SHP77 treated with DMSO at 0.1 percent for 48 hours (cell line): ENCODE measurements at places on chromosomes 12 and 14.

DNA sequence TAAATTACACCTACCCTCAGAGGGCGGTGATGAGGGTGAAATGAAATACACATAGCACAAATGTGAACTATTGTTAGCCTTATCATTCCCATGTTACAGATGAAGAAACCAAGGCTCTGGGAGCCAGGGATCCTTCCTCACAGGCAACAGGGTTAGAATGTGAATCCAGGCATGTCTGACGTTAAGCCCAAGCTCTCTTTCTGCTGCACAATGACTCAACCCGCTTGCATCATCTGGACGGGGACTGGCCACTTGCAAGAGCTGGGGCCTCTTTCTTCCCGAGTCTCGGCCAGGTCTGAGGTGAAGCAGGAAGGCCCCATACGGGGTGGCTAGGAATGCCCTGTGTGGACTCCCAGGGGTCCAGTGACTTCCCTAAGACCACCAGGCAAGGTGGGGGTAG, 105.2 kb downstream of the RBM19 start:
- no peak for DNase-seq

DNA sequence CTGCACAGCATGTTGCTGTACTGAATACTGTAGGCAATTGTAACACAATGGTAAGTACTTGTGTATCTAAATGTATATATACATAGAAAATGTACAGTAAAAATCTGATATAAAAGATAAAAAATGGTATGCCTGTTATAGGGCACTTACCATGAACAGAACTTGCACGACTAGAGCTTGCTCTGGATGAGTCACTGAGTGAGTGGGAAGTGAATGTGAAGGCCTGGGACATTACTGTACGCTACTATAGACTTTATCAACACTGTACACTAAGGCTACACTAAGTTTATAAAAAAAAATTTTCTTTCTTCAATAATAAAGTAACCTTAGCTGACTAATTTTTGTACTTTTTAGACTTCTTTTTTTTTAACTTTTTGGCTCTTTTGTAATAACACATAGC, 24.2 kb upstream of the NEDD1 start:
- DNase-seq, result no peak

DNA sequence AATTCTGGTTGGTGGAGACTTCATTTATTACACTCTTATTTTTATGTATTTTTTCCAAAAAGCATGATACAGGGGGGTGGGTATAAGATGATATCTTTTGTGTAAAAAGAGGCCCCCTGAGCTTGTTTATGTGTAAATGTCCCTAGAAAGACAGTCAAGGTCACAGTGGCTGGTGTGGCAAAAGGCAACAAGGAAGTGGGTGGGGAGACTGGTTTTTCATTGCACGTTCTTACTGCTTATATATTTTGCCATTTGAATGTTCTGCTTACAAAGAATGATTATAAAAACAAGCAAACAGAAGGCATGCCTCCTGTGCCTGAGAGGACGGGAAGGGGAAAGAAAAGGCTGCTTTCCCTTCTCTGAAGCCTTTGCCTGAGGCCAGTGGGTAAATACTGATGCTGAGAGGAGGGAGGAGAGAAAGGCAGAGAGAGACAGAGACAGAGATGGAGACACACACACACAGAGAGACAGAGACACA, 24.1 kb upstream of the ADIPOR2 start:
- no peak for DNase-seq

- no peak for DNase-seq
These were observed 355.9 kb downstream of the TMTC2 start for GRCh38 chr12:83042441-83043200.

- no peak for DNase-seq
These were observed 2.7 kb downstream of the PCNX1 start for GRCh38 chr14:70909733-70910614.

DNA sequence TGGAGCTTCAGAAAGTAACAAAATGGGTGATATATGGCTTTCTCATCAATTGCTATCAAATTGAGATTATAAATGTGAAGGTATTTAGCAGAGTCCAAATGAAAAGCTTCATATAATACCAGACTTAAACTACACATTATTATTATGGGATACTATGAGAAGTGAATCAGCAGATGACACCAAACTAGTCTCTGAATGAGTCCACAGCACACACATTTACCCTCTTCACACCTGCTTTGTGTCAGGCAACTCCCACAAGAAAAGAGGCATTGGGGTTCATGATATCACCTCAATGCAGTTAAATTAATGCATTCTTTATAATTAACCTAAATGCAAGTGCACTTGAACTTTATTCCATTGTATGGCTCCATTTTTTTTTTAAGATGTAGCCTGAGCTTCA, 330.5 kb downstream of the BCL11B start:
- no peak for DNase-seq

DNA sequence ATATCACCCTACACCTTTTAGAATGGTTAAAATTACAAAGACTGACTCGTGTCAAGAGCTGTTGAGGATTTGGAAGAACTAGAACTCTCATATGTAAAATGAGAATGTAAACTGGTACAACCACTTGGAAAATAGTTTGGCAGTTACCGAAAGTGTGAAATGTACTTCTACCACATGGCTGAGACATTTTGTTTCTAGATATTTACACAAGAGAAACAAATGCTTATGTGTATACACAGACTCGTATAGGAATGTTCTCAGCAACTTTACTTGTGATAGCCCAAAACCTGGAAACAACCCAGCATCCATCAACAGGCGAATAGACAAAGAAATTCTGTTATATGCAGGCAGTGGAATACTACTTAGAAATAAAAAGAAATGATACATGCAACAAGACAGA, 103.0 kb downstream of the BRMS1L start:
- DNase-seq, result no peak

DNA sequence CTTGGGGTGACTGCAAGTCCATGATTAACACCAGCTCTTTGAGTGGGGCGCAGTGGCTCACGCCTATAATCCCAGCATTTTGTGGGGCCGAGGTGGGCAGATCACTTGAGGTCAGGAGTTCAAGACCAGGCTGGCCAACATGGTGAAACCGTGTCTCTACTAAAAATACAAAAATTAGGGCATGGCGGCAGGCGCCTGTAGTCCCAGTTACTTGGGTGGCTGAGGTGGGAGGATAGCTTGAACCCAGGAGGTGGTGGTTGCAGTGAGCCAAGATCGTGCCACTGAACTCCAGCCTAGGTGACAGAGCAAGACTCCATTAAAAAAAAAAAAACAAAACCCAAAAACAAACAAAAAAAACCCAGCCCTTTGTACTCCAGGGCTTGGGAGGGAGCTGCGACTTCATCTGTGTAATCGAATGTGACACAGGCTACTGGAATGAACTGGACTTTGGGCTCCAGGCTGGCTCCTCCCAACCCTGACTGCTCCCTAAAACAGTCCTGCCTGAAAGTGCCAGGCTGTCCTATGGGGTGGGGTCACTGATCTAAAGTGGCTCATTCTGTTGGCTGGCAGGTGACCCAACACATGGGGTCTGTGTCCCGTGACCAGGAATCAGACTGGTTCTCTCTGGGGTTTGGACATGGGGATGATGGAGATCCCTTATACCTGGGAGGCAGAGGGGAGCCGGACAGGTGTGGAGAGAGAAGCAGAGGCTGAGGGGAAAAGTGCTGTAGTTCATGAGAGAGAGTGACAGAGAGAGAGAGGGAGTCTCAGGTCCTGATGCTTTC, 9.3 kb upstream of the C12orf43 start:
- no peak for DNase-seq

GRCh38 chr12:110281549-110282299, 677 bp downstream of the ATP2A2 start:
- no peak for DNase-seq

DNA sequence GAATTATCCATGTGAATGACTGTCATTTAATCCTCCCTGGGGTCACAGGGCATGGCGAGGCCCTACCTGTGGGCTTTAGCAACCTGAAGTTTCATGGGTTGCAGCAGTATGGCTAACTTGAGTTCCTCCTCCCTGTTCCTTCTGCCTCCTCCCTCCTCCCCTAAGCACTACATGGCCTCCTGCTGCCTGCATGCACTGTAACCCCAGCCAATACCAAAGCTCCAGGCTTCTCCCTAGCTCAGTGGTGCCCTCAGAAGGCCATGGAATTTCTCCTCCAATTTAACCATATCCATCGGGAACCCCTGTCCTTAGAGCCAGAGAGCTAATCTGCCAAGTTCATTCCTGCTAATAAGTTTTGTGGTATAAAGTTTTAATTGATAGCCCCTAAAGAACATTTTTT, 95.1 kb downstream of the NT5DC3 start:
- DNase-seq, result no peak

GRCh38 chr12:65891987-65892481, 67.8 kb downstream of the HMGA2 start:
- DNase-seq, result no peak

GRCh38 chr12:104374806-104375205, 71.3 kb downstream of the EID3 start:
- no peak for DNase-seq

DNA sequence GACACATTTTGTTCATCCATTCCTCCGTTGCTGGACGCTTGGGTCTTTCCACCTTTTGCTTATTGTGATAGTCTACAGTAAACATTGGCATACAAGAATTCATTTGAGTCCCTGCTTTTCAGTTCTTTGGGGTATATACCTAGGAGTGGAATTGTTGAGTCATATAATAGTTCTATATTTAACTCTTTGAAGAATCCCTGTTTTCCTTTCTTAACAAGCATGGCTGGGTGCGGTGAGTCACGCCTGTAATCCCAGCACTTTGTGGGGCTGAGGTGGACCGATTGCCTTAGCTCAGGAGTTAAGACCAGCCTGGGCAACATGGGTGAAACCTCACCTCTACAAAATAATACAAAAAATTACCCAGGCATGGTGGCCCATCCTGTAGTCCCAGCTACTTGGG, 75.4 kb downstream of the CCDC92 start:
- DNase-seq, result no peak

DNA sequence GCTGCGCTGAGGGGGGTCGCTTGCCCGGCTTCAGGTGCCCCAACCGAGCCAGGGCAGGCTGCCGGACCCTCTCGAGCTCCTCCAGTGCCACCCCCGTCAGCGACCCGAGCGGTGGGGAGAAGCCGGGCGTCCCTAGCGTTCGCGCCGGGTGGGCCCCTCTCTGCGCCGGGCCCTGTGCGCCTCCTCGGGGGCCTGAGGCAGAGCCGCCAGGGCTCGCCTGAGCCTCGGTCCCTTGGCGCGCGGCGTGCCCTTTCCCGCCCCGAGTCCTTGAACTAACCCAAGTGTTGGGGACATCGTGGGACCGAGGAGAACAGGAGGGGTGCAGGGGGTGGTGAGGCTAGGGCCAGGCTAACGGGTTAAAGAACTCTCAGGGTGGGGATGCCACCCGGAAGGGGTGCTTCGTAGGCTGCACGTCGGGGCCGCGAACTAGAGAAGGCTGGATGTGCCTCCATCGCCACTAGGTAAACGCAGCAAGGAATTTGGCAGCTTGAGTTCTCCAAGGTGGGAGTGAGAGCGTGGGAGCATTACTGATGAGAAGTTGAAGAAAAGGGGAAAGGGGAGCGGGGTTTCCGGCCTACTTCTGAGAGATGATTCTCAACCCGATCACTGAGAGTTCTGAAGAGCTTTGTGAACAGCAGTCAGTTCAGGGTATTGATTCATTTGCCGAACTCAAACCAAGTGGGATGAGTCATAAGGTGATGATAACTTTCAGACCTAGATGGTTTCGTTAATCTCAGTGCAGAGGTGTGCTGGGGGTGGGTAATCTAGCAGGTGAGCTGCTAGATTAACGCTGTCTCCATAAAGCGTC, 618 bp downstream of the RNF34 start:
- no peak for DNase-seq

DNA sequence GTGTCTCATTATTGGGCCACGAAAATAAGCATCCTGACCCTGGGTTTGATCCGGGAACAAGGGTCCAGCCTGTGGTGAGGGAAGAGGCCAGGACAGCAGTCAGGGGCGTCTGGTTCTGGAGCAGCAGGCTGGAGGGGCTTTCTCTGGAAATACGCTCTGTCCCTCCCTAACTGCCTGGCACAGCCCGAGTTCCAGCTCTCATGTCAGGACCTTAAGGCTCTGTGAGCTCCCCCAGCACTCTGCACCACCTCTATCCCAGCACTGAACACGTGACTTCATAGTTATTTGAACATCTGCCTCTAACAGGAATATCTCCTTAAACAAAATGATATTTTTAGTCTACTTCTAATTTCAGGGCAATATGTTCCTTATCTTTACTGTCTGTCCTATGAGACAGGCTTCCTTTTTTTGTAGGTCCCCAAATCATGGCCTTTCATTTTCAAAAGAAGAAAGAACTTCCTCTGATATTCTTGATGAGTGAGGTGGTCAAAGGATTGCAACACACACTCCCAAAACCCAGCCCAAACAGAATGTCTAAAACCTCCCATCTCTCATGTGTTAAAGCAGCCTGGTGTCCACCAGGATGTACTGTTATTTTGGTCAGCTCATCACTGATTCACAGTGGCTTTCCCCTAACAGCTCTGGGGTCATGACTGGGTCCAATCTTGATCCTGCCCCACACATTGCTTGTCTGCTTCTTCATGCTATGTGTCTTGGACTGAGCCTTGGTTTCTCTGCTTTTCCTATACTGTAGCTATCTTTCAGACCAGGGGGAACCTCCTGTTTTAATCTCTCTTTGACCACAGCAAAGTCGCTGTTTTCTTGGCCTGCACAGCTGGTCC, 9.7 kb downstream of the AQP6 start:
- no peak for DNase-seq

DNA sequence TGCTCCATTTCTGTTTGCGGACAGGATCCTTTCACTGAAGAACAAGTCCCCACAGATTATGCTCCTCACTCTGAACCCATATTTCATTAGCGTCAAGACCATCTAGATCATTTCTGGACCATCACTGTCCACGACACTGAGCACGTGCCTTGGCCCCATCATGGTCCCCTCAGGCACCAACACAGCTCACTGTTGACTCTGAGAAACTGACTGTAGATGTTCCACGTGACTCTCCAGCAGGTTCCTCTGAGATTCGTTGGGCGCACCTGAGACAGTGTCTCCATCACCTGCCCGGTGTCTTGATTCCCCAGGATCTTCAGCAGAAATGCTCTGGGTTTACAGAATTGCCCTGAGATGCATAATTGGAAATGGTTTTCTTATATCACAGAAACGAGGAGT, 985.4 kb downstream of the TMEM121 start:
- DNase-seq, result no peak

DNA sequence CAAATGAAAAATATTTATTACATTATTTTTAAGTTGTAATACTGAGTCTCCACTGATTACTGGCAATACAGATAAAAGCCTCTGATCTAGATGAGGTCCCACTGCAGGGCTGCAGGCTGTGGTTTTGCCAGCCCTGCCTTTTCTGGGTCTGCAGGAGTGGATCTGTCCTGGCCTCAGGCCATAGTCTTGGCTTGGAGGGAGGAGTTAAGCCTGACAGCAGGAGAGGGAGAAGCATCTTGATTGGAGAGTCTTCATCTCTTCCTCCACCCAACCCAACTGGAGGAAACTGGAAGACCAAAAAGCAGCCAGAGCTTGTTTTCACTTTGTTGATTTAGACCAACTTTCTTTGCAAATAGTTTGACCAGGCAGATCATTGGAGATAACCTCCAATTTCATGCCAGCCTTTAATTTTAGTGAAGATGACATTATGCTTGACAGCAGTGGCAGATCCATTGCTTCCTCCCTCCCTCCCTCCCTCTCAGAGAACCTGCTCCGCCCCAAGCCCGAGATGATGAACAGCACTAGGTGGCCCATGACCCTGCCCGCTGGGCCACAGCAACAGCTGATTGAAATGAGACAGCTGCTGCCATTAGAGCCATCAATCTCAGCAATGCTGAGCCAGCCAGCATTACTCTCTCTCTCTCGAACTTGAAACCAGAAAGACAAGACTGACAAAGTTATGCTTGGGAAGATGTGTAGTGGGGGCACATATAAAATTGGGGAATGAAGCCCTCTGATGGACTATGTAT, 222.4 kb downstream of the GLT1D1 start:
- DNase-seq, result no peak
